Fibroblast of villous mesenchyme (primary cell): ENCODE measurements at places on chromosomes 12 and 14. TPM values are rescaled to one million over a fixed set of nuclear protein-coding genes. Genes with fewer than 3 reads are reported as not detected.

- DNase-seq = no peak
Measured at GRCh38 chr12:103879048-103879692, 38.1 kb upstream of the NT5DC3 start.

DNA sequence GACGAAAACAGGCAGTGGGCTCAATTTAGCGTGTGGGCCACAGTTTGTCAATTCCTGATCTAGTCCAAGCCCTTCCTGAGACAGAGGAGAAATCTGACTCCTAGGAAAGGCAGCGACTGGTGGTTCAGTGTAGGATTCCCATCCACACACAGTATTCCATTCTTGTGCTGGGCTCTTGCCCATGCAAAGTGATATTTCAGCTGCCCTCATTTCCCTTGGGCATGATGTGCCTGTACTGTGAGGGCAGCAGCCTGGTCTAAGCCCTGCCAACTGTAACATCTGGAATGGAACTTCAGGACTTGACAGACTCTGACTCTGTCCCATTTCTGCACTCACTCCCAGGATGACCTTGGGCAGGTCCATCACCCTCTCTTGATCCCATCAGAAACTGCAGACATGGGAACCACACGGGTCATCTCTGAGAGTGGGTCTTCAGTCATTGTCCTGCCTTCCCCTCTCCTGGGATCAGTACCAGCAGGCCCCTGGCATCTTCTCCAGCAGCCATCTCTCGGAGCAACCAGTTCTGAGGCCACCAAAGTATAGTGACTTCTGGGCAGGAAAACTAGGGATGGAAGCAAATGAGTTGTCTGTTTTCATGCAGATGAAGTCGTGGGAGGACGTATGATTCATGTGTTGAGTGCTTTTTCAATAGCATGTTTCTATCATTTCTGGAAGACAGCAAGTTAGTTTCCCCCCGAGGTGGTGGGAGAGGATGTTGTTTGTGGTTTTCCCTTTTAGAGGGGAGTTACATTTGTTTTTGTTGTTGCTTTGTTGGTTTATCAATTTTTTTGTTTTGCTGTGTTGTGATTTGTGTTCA, 54.2 kb upstream of the BCL2L14 start:
- no peak for DNase-seq

DNA sequence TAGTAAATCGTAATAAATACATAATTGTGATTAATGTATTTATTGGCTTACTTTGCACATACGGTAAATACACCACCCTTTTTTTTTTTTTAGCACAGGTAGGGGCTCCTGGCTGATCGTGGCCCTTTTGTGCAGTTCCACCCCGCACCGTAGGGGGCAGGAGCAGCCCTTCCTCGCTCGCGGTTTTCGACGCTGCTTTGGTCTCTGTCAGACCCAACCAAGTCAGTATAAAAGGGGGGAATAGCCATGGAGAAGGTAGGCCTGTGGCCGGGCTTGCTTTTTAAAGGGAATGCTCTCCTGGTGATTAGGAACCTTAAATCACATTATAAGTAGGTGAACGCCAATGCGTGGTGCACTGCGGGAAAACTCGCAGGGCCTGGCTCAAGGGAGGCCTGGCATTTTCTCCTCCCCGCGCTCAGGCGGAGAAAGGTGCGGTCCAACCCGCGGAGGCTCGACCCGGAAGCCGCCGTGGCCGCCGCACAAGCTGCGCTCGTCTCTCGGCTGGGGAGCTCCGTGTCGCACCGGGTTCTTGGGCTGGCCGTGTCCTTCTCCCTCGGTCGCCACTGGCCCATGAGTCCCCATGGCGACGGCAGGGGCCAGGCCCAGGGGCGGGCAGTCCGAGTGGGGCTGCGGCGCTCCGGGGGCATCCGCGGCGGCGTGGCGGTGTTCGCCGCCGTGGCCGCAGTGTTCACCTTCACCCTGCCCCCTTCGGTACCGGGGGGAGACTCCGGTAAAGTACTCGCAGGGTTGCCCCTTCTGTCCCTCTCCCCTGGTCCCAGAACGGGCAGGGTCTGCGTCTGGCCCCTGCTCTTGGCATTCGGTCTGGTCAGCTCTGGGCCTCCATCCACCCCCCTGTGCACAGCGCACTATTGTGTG, at the start of gene TMEM260:
Gene TMEM260 (plus strand): TSS at position 454 of the 876 bp plus-strand sequence. CDS start 117 bp downstream, at position 571.
- DNase-seq = peak; percentile 89

The SLC4A8 gene
- total RNA-seq = 6.9 and 9.0 TPM in 2 replicates

GRCh38 chr14:62018606-62019005, 256.4 kb downstream of the SNAPC1 start:
- DNase-seq = no peak
